ENCODE measurements at places on chromosomes 13 and 19.
A peak's percentile ranks its signal among the peaks of the same experiment; 100 is the strongest.

DNA sequence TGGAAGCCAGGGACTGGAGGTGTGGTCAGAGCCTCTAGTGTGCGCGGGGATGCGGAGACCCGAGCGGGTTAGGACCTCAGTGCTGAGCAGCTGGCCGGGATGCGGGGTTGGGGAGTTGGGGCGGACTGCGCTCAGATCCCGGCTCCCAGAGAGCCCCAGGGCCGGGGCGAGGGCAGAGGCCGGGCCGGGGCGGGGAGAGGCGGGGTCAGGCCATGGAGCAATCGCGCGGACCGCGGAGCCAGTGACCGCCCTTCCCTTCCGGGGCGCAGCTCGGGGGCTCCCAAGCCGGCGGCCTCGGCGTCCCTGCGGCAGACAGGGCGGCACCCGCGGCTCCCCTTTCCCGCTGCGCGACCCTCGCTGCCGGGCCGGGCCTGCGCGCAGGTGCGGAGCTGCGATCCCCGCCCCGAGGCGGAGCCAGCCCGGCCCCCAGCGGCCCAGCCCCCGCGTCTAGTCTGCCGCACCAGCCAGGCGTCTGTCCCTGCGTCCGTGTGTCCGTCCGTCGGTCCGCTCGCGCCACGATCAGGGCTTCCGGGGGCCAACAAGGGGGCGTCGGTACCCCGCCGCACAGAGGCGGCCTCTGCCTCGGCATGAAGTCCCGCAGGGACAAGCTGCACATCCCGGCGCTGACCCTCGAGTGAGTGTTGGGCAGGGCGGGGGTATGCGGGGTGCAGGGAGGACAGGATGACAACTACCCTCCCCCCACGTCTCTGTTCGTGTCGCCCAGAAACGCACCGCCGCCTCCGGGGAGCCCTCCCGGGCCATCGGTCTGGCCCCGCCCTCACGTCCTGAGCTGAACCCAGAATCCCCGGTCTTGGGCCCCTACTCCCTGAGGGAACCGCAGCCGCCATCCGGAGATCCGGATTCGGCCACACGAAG is 12.4 kb downstream of the MAST3 start:
- peak; percentile 55 for DNase-seq

- DNase-seq: peak; percentile 52
Observed at GRCh38 chr19:41646589-41647204, 19.8 kb upstream of the CEACAM4 start.

DNA sequence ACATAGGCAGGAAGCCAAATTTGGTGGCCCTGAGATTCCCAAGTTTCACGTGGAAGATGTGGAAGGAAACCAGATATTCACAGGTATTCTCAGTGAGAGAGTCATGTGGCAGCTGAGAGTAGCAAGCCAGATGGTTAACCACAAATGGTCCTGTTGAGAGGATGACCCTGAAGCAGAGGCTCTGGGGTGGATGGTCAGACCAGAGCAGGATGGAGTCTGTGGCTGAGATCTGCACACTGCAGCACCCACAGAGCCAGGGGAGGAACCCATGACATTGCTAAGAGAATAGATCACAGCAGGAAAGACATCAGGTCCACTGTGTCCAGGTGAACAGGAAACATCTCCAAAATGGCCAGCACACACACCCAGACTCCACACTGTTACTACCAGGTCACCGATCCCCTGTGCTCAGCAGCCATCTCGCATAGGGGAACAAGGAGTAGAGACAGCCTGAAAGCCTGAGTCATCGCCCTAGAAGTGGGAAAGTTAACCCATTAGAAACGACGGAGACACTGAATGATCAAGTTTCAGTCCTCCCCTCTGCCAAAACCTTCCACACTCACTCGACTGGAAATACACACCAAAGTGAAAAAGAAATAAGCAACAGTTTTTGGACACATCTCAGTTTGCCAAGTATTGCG is 160.0 kb downstream of the RBM26 start:
- DNase-seq: no peak

DNA sequence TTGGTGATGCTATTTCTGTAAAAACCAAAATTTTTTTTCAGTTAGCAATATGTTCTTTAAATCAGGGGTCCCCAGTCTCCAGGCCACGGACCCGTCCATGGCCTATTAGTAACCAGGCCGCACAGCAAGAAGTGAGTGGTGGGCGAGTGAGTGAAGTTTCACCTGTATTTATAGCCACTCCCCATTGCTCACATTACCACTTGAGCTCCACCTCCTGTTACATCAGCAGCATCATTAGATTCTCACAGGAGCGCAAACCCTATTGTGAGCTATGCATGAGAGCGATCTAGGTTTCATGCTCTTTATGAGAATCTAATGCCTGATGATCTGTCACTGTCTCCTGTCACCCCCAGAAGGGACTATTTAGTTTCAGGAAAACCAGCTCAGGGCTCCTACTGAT is 58.9 kb upstream of the SLC7A1 start:
- no peak for DNase-seq

- DNase-seq: no peak
Observed at GRCh38 chr19:52691737-52692136, 43.1 kb downstream of the ZNF611 start.

DNA sequence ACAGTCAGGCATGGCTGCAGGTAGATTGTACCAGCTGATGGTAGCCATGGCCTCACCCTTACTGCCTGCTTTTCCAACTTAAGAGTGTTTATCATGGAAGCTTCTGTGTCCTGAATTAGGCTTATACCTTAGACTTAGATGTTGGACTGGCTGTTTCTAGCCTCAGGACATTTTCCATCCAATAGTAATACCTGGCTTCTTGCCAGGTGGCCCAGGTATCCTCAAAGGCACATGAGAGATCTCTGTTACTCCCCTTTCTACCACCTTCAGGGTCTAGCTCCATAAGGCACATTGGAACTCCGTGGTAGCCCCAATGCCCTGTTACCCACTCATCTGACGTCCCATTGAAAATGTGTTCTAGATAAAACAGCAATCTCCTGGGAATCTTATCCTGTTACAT is 407.5 kb downstream of the SPRY2 start:
- DNase-seq: no peak

DNA sequence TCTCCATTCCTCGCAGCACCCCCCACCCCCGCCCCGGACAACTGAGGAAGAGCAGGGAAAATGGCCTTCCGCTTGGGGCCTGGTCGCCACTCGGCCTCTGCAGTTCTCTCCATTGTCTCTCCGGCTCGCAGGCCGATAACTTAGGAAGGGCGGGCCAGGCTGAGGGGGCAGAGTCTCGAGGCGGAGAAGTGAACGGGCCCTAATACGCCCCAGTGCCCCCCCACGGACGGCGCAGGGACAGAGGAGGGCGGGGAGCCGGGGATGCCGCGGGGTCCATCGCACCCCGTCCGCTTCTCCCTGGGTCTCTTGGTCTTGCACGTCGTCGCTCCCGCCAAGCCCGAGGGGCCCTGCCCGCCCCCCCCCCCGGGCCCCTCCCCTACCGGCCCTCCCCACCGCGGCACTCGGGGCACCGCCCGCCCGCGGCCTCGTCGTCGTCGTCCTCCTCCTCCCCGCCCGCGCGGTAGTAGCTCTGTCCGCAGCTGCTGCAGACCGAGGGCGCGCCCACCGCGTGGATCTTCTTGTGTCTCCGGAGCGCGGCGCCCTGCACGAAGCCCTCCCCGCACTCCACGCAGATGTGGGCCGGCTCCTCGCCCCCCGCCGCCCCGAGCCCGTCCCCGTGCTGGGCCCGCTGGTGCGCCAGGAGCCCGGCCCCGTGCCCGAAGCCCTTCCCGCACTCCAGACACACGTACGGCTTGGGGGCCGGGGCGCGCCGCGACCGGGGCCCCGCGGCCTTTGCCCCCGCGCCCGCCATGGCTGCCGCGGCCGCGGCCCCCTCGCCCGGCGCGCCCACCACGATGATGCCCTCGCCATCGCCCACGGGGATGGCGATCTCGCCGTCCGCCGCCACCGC is 33.2 kb downstream of the ZNF787 start:
- no peak for DNase-seq

DNA sequence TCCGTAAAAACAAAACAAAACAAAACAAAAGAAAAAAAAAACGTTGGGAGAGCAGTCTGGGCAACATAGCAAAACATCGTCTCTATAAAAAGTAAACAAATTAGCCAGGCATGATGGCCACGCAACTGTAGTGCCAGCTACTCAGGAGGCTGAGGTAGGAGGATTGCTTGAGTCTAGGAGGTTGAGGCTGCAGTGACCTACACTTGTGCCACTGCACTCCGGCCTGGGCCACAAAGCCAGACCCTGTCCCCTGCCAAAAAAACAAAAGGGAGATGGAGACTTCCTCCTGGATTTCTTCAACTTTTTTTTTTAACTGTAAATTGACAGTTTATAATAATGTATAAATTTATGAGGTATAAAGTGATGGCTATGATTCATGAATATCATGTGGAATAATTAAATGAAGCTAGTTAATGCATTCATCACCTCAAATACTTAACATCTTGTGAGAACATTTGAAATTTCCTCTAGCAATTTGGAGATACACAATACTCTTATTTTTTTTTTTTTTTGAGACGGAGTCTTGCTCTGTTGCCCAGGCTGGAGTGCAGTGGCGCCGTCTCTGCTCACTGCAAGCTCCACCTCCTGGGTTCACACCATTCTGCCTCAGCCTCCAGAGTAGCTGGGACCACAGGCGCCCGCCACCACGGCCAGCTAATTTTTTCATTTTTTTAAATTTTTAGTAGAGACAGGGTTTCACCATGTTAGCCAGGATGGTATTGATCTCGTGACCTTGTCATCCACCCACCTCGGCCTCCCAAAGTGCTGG is 1.9 kb downstream of the PDCD2L start:
- DNase-seq: no peak

- no peak for DNase-seq
Observed at GRCh38 chr13:103614761-103615160, 548.5 kb upstream of the SLC10A2 start.

DNA sequence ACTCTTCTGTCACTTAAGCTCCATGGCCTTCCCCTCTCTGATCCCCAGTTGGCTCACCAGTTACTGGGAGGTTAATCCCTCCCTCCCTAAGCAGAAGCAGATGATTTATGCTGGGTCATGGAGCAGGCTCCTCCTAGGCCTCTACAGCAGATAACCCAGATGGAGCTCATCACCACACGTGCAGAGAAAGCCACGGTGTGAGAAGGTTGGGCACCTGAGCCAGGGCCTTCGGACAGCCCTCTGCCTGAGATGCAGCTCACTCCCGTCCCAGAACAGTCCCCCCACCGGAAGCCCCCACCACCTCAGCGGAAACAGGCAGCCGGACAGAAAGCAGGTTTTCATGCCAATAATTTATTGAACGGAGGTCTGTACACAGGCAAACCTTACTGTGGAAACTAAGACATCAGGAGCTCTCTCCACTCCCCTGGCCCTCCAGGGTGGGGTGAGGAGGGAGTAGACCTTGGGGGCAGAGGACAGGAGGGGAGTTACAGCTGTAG is 9.8 kb downstream of the ZNF526 start:
- no peak for DNase-seq

DNA sequence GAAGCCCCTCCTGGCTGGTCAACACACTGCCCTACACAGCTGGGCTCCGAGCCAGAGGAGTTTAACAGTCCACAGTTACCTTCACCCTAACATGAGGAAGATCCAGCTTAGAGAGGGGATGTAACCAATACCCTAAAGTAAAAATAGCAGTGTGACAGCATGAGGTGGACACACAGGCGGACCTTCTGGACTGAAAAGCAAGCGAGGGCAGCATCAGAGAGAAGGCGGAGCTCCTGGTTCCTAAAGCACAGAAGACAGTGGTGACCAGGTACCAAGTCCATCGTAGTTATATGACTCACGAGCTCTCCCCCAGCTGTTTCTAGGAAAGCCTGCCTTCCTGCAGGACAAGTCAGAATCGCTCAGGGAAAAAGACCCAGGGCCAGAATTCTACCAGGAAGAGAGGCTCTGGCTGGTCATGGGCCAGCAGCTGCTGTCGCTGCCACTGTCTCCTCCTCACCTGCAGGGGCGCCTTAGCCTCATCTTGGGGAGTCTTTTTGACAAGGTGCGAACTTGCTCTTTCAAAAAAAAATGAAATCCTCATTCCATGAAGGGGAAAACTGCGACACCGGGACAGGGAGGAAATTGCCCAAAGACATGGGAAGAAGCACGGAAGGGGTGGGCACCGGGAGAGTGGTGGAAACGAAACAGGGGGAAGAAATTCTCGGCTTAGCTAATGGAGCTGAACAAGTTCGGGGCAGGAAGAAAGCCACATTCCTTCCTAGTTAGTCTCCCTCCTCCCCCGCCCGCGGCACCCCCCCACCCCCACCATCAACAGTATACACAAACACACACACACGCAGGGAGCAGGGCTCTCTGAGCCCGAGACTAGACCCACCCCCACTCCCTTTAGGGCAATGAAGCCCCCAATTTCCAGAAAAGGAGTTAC is 1.7 kb downstream of the ELL start:
- peak; percentile 50 for DNase-seq

DNA sequence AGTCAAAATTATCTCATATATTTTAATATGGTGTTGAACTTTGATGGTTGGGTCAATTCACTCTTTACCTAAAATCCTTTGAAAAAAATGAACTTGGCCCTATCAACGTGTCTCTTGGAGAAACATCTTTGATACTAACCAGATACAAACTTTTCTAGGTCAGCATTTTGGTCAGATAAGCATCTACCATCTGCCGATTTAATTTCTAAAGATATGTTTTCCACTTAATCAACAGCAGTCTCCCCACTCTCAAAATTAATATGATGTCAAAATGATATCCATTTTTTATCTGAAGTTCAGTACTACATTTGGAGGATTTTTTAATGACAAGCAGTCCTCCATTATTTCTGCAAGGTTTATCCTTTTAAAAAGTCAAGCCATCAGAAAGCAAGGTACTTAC is 288.8 kb downstream of the DIAPH3 start:
- no peak for DNase-seq

GRCh38 chr13:48264058-48264457 is 31.1 kb downstream of the ITM2B start:
- peak; percentile 31 for DNase-seq

DNA sequence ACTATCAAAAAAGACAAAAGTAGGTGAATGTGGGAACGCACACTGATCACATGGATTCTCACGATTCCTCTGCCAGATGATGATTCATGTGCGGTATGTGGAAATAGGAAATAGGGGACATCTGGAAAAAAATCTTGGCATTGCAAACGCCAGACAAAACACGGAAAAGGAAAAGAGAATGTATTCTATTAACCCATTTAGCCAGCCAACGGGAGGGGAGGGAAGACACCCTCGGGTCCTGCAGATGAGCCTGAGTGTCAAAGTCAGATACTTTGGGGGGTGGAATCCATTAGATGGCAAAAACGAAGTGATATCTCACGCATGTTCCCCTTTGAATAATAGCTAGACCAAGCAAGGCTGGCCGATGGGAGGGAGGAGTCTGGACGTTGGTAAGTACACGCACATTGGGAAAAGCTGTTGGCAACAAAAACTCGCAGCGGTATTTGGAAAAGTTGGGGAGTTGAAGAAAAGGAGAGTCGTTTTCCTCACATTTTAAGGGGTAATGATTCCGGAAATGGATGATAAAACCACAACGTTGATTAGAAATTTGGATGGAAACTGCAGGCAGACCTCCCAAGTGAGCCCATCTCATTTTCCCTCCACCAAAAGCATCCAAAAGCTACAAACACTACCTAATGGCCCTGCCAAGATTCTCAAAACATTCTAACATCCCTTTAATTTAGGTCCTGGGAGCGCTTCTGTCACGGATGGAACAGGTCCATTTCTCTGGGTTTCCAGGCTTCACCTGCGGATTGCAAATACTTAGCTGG is 73.6 kb downstream of the COL4A1 start:
- DNase-seq: no peak

- DNase-seq: no peak
Observed at GRCh38 chr19:47230921-47231214, at the start of gene BBC3. BBC3 (minus strand) TSS chr19:47231199; CDS start chr19:47228431, 2,768 bp downstream.

GRCh38 chr19:1850809-1851653 is 2.7 kb upstream of the REXO1 start:
- no peak for DNase-seq
